ENCODE measurements at places on chromosomes 7 and 10.

GRCh38 chr7:95986178-95986764 lies 213.9 kb downstream of the DYNC1I1 start:
- DNase-seq, result no peak

GRCh38 chr10:31456468-31456867 lies 137.5 kb downstream of the ZEB1 start:
- DNase-seq, result no peak

DNA sequence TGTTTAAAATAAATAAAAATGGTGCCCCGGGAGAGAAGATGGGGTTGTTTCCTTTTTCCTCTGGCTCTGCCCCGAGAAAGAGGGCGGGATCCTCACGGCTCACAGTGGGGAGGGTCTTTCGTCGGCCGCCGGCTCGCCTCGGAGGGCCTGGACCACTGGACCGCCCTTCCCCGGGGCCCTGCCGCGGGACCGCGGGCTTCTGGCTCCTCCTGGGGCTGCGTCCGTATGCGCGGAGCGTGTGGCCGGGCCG lies 3.5 kb upstream of the IGF2BP3 start:
- no peak for DNase-seq

- no peak for DNase-seq
Measured at GRCh38 chr7:111732923-111733322, 170.6 kb upstream of the IMMP2L start.
